ENCODE measurements at places on chromosomes 12 and 14.

DNA sequence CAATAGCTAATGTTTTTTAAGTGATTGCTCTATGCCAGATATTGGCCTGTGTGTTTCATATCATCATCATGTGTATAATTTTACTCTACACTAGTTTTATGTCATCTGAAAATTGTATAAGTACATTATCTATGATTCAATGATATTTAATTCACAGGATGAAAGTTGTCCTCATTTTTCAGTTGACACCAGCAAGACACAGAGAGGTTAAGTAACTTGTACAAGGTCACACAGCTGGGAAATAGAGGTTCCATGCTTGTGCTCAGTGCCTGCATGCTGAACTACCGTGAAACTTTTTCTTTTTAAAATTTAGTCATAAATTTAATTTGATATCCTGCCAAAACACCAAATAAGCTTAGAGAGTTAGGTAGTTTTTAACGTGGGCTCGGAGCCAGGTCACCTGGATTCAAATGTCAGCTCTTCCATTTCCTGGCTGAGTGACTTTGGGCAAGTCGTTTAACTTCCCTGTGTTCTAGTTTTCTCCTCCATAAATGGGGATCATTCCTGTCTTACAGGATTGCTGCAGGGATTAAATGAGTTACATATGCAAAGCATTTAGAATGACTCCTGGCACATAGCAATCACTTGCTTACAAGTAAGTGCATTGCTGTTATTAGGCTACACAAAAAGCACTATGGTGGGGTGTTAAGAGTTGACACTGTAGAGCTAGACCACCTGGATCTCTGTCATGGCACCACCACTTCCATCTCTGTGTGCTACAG is 183.9 kb downstream of the ETV6 start:
- no peak for DNase-seq

DNA sequence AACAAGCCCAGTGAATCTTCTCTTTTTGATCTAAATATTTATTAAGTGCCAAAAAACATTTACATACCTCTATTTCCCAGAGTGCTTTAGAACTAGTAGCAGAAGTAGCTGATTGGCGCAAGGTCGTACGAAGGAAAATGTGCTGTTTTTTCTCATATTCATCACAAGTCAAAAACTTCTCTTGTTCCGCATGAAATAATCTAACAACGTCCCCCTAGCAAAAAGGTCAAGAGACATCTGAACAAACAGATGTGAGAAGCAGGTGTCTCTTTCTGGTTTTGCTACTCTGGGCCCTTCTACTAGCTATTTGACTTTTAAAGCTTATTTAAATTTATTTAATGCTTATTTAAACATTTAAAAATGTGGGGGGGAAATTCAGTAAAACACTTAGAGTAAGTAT is 117.8 kb downstream of the ITPR2 start:
- no peak for DNase-seq

DNA sequence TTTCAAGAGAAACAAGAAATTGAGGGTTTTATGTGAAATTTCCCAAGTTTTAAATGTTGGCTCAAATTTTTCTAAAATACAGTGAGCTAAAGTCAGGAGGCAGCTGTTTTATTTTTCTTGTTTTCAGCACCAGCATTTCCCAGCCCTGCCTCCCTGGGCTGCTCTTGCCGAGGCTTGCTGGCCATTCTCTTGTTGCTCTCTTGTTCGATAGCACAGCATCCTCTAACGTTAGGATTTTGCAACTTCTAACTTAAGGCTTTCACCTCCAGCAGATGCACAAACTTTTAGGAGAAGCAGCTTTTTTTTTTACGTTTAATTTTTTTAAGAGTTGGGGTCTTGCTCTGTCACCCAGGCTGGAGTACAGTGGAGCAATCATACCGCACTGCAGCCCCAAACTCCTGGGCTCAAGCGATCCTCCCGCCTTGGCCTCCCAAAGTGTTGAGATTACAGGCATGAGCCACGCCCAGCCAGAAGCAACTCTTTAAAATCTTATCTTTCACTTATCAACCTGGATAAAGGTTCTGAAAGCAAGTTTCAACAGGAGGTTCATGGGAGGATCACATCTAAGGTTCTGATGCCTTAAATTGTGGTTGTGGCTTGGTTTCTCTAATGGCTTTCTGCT is 40.2 kb downstream of the B4GALNT3 start:
- no peak for DNase-seq

DNA sequence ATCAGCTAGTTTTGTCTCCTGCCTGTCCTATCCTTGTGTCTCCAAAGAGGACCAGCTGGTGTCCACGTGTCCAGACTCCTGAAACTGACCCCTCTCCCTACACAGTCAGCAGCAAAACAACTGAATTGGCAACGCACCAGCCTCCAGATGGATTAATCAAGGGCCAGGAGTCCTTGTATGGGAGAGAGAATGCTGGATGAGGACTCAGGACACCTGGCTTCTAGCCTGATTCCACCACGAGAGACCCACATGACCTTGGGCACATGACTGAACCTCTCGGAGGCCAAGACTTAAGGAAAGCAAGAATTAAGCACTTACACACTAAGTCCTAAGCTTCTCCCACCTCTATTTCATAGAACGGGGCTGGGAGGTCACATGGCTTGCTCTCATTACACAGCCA is 60.4 kb upstream of the CMKLR1 start:
- DNase-seq = no peak

DNA sequence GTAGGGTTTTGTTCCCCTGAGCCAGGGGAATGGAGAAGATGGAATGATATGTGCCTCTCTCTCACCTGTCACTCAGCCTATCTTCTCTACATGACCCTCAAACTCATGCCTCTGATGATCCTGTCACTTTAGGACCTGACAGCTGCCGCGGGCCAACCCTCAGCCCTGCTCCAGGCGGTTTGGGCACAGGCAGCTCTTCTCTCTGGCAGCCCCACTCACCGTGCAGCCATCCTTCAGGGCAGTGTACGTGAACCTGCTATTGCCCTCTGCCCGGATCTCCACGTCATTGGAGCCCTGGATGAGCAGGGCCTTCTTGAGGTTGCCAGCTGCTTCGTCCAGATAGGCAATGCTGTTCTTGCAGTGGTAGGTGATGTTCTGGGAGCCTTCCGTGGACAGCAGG is 10.5 kb downstream of the TMEM106C start:
- no peak for DNase-seq

GRCh38 chr12:26523708-26524150 is 309.3 kb downstream of the ITPR2 start:
- no peak for DNase-seq
